ENCODE measurements at places on chromosomes 12 and 14.

DNA sequence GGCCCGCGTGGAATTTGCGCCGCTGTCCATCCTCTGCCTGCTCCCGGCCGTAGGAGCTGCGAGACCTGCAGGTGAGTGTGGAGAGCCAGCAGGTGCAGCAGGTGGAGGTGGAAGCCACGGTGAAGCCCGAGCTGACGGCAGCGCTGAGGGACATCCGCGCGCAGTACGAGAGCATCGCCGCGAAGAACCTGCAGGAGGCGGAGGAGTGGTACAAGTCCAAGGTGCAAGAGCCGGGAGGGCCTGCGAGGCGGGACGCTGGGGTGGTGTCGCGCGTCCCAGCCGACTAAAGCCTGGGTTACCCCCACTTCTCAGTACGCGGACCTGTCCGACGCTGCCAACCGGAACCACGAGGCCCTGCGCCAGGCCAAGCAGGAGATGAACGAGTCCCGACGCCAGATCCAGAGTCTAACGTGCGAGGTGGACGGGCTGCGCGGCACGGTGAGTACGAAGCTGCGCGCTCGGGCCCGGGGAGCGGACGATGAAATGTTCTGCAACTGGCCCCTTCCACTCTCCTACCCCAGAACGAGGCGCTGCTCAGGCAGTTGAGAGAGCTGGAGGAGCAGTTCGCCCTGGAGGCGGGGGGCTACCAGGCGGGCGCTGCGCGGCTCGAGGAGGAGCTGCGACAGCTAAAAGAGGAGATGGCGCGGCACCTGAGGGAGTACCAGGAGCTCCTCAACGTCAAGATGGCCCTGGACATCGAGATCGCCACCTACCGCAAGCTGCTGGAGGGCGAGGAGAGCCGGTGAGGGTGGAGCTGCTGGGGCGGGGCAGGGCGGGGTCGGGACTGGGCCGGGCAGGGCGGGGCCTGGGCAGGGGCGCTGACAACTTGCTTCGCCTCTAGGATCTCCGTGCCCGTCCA is 2.1 kb downstream of the PRPH start:
- no peak overlapping the region for H3K27ac ChIP-seq
- peak overlapping the region; percentile 75 for H3K4me3 ChIP-seq
- peaks cover 27% of the 10 kb centered on the region for H3K4me1 ChIP-seq
- peaks cover 58% of the 10 kb centered on the region for H3K27me3 ChIP-seq

DNA sequence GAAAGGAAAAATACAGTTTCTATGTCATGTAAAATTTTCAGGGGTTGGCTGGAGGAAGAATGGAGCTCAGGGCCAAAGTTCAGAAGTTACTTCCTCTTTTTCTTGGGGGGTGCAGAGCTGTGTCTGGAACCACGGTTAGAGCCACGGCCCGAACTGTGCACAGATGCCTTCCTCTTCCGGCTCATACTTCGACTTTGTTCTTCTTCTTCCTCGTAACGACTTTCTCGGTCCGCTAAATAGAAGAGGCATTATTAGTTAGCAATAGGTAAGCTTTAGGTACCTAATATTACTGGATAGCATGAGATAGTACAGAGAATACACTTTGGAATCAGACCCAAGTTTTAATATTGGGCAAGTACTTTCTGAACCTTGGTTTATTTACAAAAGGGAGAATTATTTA is 31.2 kb downstream of the SUPT16H start:
- peaks cover 4% of the 10 kb centered on the region for H3K4me1 ChIP-seq
- no peak for DNase-seq
- no peak overlapping the region for H3K4me3 ChIP-seq
- H3K36me3 ChIP-seq: peaks cover 60% of the 10 kb centered on the region

GRCh38 chr12:115763982-115764621 is 513.4 kb downstream of the MED13L start:
- no peaks in the 10 kb centered on the region for H3K4me1 ChIP-seq
- H3K27ac ChIP-seq: no peak overlapping the region
- no peaks in the 10 kb centered on the region for H3K27me3 ChIP-seq
- H3K4me3 ChIP-seq: no peak overlapping the region

DNA sequence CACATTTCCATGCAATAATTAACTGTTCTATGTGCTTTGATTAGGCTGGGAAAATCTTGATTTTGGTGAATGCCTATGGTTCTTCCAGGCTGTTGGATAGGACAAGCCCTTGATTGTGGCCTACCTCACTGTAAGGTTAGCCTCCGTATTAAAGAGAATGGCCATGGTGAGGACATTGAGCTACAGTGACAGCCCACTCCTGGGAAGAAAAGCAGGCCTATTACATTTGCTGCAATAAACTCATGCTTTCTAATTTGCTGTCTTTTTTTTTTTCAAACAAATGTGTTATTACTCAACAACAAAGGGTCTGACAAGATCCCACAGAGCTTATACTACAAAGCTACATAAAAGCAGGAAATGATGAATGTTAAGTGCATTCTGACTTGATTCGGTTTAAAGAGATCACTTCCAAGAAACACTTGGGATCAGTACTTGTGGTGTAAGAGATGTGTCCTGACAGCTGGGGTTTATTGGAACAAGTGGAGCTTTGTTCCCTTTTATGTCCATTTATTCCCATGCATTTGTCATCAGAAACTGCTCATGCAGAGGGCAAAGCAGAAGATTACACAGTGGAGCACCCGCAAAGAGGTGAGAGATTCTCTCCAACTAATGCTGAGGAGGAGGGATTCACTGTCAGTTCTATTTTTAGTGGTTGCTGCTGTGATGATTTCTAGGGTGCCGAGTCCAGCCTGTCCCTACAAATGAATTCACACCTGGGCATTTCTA is 29.1 kb upstream of the KCNK10 start:
- no peak overlapping the region for H3K4me3 ChIP-seq
- no peak for DNase-seq
- no peaks in the 10 kb centered on the region for H3K4me1 ChIP-seq

DNA sequence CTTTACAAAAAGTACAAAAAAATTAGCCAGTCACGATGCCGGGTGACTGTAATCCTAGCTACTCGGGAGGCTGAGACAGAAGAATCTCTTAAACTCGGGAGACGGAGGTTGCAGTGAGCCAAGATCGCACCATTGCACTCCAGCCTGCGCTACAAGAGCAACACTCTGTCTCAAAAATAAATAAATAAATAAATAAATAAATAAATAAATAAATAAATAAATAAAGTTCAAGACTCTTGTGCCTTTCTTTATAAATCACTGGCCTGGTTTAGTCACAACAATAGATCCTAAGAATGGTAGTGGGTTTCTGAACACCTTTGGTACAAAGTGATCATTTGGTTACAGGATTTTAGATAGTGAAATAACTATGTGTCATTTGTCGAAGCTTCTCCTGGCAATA is 46.1 kb downstream of the ARL1 start:
- no peaks in the 10 kb centered on the region for H3K27me3 ChIP-seq
- H3K36me3 ChIP-seq: peaks cover 58% of the 10 kb centered on the region
- H3K4me1 ChIP-seq: no peaks in the 10 kb centered on the region
- no peak overlapping the region for H3K4me3 ChIP-seq
- DNase-seq: no peak

DNA sequence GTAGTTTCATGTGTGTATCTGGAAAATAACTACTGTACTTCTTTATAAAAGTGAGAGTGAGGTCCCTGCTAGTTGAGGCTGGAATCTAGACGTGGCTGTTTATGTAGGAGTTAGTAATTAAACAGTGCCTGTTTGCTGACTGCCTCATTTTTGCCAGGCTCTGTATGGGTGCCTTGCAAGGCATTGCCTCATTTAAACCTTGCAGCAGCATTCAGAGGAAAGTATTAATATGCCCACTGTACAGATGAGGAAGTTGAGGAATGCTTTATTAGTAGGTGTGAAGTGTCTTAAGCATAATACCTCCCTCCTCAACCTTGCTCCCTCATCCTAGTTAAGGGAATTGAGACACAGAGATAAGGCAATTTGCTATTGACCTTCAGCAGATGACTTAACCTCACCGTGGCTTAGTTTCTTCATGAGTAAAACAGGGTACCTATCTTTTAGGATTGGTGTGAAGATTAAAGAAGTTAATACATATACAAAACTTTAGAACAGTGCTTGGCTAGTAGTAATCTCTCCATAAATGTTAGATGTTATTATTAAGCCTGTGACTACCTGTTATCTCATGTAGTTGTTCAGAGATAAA is 28.7 kb downstream of the PPM1A start:
- no peak overlapping the region for H3K4me3 ChIP-seq
- no peak overlapping the region for H3K27ac ChIP-seq
- H3K36me3 ChIP-seq: peaks cover 18% of the 10 kb centered on the region
- peaks cover 8% of the 10 kb centered on the region for H3K4me1 ChIP-seq
- DNase-seq: no peak

GRCh38 chr12:1047898-1048660 is 57.1 kb downstream of the ERC1 start:
- H3K4me3 ChIP-seq: no peak overlapping the region
- no peaks in the 10 kb centered on the region for H3K27me3 ChIP-seq
- DNase-seq: no peak
- peaks cover 6% of the 10 kb centered on the region for H3K36me3 ChIP-seq
- peaks cover 8% of the 10 kb centered on the region for H3K4me1 ChIP-seq
- H3K27ac ChIP-seq: no peak overlapping the region

DNA sequence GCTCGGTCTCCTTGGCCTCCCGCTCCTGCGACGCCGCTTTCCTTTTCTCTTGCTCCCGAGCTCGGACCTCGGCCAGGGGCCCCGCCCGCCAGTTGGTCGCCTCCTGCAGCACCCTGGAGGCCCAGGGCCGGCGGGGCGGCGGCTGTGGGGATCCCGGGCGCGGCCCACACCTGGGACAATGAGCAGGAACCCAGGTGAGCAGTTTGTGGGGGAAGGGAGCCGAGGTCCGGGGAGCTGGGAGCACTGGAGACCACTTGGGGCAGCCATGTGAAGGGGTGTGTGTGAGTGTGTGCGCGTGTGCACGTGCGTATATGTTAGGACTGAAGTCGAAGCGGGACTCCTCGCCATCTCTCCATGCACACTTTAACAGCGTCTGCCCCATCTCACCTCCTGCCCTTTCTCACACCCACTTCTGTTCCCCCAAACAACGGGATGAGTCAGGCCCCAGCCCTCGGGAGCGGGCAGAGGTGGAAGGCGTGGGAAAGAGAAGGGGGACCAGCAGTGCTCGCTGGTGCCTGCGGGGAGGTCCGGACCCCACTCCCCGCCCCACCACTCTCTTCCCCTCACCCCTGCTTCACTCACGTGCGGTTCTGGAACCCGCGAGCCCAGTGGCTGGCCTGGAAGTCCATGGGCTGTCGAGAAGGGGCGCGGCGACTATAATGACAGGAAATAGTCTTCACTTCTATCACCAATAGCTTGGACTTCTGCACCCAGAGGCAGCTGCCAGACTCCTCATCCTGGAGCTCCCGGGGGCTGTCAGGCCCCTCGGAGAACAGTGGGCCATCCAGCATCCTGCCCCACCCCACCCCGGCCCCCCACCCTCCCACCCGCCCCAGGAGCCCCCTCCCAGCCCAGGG is 450 bp downstream of the DDN start:
- peaks cover 31% of the 10 kb centered on the region for H3K4me1 ChIP-seq
- H3K4me3 ChIP-seq: peak overlapping the region; percentile 82
- peak; percentile 66 for DNase-seq
- peaks cover 39% of the 10 kb centered on the region for H3K27me3 ChIP-seq
- H3K27ac ChIP-seq: peak overlapping the region; percentile 13

DNA sequence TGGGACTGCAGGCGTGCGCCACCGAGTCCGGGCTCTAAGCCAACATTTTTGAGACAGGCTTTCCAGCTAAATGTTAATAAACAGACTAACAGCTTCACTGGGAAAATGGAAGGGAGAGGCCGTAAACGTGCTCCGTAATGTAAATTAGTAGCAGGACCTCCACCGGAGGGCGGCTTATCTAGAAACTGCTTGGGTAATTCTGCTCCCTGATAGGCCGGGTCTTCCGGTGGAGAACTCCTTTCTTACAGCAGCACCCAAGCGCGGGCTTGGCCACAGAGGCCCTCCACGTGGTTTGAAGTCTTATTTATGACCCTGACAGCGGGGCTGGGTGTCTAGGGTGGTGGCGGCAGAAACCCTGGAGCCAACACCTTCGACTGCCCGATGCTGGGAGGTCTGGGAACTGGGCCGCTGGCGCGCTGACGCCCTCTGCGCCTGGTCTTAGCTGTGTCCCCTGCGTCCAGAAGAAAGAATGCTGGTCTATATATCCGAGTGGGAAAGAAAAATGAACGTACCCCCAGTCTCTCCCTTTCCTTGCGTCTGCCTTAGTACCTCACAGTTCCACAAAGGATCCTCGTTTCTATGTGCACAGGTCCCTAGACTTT is 1.7 kb downstream of the DPPA3 start:
- DNase-seq: no peak
- H3K4me1 ChIP-seq: no peaks in the 10 kb centered on the region
- H3K27me3 ChIP-seq: no peaks in the 10 kb centered on the region
- H3K4me3 ChIP-seq: no peak overlapping the region

DNA sequence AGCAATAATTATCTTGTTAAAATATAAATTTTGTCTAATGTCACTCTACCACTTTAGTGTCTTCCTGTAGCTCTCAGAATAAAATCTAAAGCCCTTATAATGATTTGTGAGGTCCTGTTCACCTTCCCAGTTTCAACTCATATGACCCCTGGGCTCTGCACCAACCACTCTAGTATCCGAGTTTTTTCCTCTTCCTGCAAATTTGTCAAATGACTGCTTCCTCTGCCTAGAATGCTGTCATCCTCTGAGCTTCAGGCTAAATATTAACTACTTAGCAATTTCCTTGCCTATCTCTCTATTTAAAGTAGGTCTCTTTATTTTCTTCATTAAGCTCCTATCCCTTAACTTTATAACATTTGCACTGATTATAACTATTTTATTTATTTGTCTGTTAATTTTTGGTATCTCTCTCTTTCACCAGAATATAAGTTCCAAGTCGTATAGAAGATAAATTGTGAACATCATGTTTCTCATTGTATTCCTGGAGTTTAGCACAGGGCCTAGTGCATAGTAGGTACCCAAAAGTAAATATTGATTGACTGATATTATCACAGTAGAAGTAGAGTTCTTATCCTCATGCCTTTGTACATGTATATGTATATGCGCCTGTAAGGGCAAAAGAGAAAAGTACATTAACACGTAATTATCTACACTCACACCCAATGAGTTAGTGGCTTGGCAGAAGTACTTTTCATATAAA is 196.0 kb downstream of the BCAT1 start:
- H3K36me3 ChIP-seq: no peaks in the 10 kb centered on the region
- H3K4me3 ChIP-seq: no peak overlapping the region
- DNase-seq: no peak
- peaks cover 19% of the 10 kb centered on the region for H3K4me1 ChIP-seq
- H3K27me3 ChIP-seq: no peaks in the 10 kb centered on the region
- no peak overlapping the region for H3K27ac ChIP-seq

DNA sequence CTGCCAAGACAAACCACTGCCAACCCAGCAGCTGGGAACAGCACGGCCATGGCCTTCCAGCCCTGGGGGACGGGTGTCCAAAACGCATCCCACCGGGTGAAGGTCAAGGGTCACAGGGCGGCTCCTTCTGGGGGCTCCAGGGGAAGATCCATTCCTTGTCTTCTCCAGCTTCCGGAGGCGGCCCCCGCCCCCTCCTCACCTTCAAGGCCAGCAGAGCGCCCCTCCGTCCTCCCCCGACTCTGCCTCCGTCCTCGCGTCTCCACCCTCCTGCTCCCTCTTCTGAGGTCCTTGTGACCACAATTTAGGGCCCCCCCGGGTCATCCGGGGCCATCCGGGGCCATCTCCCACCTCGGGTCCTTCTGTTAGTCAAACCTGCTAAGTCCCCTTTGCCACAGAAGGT is 3.9 kb upstream of the NUDT14 start:
- peaks cover 10% of the 10 kb centered on the region for H3K27me3 ChIP-seq
- peaks cover 6% of the 10 kb centered on the region for H3K4me1 ChIP-seq
- H3K36me3 ChIP-seq: no peaks in the 10 kb centered on the region
- no peak overlapping the region for H3K4me3 ChIP-seq

- no peaks in the 10 kb centered on the region for H3K4me1 ChIP-seq
- H3K36me3 ChIP-seq: no peaks in the 10 kb centered on the region
- H3K4me3 ChIP-seq: no peak overlapping the region
- no peak overlapping the region for H3K27ac ChIP-seq
- no peak for DNase-seq
Observed at GRCh38 chr14:54123841-54124240, 167.2 kb upstream of the BMP4 start.

- H3K4me3 ChIP-seq: no peak overlapping the region
- DNase-seq: no peak
Observed at GRCh38 chr12:62731055-62731820, 203.7 kb downstream of the PPM1H start.

All from activated CD4-positive, alpha-beta T cell treated with anti-CD3 and anti-CD28 coated beads, Interleukin-2, amount 10 ng/mL, durations not matched to agents 24 days and 14 days (primary cell).